ENCODE measurements at places on chromosomes 5 and 9. TPM values are rescaled to one million over a fixed set of nuclear protein-coding genes. Genes with fewer than 3 reads are reported as not detected.

DNM1 gene
- 0.52 TPM for total RNA-seq

LHX3 gene
- total RNA-seq = not detected

PLPPR1 gene
- total RNA-seq = not detected

STPG3 gene
- not detected for total RNA-seq

Measured in natural killer cell treated with Interleukin-12 subunit alpha and Interleukin-12 subunit beta and Interleukin-15 and Interleukin-18, amount 100 ng/mL, for 72 hours (primary cell).